ENCODE measurements at places on chromosomes 11 and 22.

DNA sequence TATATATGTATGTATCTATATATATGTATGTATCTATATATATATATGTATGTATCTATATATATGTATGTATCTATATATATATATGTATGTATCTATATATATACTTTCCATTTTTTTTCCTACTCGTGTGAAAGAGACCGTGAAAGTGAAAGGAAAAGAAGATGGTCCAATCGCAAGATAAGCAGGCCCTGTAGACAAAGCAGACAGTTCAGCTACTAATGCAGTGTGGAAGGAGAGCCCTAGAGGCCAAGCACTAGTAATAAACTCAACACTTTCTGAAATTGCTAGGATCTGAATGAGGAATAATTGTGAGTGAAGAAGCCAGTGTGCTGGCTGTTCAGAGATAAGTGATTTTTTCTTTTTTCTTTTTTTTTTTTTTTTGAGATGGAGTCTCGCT is 47.2 kb downstream of the MCHR1 start:
- no peak for DNase-seq

DNA sequence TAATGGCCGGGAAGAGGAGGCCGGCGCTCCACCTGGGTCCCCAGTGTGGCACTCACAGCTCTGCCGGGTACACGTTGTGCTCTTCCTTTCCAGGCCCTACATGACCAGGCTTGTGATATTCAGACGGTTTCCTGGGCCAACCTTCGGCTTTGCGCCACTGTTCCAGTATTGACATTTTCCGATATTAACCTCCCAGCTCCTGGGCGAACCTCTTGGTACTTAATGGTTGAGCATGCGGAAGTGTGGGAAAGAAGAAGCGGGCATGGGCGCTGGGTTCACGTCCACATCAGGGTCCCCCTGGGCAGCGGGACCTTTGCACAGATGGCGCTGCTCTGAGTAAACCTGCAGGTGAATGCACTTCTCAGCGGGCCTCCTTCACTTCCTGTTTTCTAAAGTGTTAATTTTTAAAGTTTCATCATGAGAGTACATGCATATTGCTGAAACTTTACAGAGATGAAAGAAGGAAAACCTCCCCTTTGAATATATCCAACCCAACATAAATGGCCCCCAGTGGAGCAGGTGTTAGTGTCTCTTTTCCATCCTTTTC is 286.7 kb downstream of the TBC1D22A start:
- DNase-seq = no peak

GRCh38 chr11:64347193-64347867 is 7.3 kb downstream of the CCDC88B start:
- DNase-seq = no peak

- DNase-seq = no peak
Observed at GRCh38 chr11:122304973-122305372, 189.0 kb upstream of the BLID start.

DNA sequence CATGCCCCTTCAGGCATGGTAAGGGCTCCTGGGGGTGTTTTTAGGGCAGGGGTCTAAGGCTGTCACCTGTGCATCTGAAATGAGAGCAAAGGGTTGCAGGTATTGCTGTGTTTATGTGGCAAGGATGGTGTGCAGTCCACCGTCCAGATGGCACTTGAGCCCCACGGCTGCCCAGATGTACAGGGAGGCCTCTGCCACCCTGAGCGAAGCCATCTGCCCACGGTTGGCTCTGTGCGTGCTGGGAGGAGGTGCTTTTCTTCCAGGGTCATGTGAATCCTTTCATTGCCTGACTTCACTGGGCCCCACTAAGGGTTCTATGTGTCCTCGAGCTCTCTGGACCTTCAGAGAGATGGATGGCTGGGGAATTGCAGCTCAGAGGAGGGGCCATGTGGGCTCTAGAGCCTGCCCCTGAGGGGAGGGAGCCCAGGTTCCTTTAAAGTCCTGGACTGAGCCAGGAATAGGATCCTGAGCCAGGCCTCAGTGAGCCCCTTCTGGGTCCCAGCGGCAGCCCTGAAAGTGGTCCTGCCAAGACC is 89.9 kb downstream of the CTTN start:
- DNase-seq = no peak

- no peak for DNase-seq
Observed at GRCh38 chr11:130601764-130602460, 153.5 kb downstream of the ADAMTS15 start.
